NCI-H1105 treated with DMSO at 0.1 percent for 48 hours (cell line): ENCODE measurements at places on chromosomes 16 and 17.

DNA sequence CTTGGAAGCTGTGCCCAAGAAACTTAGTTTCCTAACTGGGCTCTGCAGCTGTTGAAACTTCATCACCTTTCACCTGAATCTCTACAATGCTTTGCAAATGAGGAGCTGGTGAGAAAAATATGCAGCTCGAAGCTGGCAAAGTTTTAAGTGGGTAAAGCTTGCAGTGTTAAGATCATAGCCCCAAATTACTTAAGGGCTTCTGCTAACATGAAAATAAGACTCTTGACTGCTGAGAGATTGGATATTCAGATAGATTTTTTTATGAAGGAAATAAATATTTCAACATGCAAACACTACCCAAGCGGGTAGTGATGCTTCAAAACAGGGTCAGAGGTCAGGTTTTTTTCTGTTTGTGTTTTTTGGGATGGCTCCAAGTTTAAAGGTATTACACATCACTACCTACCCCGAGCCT, 278.7 kb downstream of the FTO start:
- DNase-seq, result no peak

DNA sequence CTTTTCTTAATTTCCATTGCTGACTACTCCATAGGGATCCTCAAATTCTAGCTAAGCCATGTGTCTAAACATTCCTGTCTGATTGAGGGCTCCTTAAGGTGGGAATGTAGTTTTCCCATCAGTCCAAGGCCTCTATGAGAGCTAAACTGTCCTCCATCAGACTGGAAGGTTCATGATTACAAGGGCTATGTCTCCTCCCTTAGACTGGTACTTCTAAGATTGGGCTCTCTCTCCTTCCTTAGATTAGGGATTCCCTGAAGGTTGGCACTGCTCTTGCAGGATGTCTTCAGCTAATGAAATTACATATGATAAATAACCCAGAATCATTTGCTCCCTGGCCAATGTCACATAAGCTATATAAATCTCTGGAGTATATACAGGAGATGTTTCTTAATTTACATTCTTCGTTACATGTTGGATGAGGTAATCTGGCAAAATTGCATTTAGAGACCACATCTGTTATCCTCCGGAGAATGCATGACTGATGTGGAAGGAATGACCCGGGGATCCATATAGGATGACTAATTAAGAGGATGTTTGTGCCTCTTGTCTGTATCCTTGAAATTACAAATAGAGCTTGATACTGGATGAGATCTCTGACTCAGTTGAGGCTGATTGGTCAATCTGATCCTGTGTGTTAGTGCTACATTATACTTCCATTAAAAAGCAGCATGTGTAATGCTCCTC, 14.2 kb downstream of the B4GALNT2 start:
- no peak for DNase-seq

DNA sequence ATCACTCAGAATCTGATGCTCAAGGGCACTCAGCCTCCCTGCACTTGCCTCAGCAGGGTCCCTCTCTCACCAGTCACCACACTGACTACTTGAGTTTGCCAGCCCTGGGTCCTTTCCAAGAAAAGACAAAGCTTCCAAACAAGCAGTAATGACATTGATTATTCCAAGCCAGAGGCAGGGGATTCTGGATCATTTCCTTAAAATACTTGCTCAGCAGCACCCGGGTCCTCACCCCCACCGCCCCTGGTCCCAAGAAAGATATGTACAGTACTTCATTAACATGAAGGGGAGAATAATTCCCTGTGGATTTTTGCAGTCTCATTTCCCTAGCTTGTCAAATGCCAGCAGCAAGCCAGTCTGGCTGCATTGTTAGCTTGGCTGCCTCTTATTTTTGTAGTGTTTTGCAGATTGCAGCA, 83.2 kb upstream of the GNAO1 start:
- DNase-seq, result peak; percentile 91

DNA sequence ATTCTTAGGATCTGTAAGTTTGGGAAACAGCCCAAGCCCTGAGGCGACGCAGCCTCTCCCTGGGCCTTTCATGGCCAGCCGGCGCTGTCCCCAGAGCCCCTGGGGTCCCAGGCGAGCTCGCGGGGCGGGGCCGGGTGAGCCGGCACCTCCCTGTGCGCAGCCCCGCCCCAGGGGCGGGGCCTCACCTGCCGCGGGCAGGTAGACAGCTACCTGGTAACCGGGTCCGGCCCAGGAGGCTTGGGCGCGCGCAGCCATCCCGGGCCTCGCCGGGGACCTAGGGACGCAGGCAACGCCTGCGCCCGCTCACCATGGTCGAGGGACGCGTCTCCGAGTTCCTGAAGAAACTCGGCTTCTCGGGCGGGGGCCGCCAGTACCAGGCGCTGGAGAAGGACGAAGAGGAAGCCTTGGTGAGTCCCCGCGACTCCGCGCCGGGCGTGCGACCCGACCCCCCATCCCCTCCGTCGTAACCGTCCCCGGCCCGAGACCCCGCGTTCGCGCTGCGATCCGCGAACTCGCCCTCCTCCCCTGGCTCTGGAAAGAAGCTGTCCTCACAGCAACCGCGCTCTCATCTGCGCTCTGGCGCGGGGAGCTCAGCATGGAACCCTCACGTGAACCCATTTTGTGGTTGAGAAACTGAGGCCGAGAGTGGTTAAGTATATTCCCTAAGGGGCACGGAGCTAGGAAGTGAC, at the start of gene ATP2C2:
TSS of gene ATP2C2 (plus strand) at position 231 of the 689 bp plus-strand sequence. CDS start at position 309, 78 bp downstream.
- DNase-seq, result peak; percentile 27

DNA sequence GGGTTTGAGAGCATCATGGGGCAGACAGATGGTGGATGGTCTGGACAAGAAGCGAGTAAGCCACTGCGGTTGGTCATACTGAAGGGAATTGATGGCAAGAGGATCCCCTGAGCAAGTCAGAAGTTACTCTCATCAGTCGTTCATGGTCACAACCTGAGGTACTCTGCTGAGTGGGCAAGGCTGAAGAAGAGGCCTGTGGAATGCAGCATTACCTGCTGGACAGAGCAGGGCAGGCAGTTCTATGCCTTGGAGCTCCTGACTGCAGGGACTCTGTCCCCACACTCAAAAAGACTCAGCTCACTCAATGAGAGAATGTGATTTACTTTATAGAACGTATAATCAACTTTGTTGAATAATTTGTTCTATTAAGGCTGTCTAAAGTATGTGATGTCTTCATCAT, 28.3 kb downstream of the ALDH3A2 start:
- DNase-seq, result no peak

GRCh38 chr16:14109782-14110727, 38.9 kb downstream of the MRTFB start:
- DNase-seq, result no peak

DNA sequence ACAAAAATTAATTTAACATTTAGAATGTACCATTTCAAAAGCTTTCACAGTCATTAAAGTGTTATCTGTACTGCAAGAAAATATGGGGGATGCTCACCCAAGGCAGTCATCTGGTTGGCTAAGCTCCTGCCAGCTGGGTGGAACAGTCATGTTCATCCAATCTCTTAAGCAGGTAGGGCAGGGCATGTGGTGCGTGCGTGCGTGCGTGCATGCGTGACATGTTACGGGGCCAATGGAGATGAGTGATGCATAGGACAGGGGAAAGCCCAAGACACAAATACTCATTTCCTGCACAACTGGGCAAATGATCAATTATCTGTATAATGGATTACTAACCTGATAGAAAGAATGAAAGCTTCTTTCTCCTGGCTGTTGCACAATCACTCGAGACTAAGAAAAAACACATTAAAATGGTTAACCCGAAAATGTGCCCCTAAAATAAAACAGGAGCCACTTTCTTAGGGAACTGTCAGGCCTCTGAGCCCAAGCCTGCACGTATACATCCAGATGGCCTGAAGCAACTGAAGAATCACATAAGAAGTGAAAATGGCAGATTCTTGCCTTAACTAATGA, 104.4 kb downstream of the MYO1D start:
- DNase-seq, result no peak

- DNase-seq, result no peak
Observed at GRCh38 chr17:47801906-47802305, 19.7 kb downstream of the OSBPL7 start.

DNA sequence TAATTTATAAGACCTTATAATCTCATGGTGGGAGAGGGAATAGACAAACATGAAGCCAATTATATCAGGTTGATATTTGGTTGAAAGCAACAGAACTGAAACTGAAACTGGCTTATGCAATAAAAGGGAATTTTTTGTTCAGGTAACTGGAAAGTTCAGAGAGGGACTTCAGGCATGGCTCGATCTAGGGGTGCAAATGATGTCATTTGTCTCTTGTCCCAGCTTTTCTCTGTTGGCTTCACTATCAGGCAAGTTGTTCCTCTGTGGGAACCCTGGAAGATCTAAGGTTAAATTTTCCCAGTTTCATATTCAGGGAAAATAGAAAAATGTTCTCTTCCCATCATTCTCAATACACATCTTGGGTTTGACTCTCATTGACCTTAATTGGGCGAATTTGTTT, 59.8 kb downstream of the OTOA start:
- DNase-seq, result no peak

DNA sequence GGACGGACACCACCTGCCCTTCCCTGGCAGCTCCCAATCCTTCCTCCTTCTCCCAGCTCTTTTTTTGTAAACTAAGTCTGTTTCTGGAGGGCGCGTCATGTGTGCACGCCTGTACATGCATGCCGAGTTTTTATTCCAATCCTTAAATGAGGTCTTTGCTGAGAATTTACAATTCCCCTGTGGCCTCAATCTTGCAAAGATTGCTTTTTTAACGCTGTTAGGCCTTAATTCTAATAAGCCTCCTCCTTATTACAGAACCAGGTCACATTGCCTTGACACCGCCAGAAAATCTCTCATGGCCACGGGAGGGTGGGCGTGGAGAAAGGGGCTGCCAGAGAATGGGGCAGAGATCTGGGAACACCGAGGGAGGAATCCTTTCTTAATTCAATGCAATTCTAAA, 17.6 kb downstream of the RBFOX3 start:
- DNase-seq, result no peak

- DNase-seq, result no peak
Observed at GRCh38 chr16:51134269-51134812, 16.7 kb downstream of the SALL1 start.

- DNase-seq, result no peak
Observed at GRCh38 chr16:57125969-57126368, 33.6 kb downstream of the CPNE2 start.

GRCh38 chr17:65696739-65697394, 135.4 kb upstream of the AXIN2 start:
- DNase-seq, result peak; percentile 33

DNA sequence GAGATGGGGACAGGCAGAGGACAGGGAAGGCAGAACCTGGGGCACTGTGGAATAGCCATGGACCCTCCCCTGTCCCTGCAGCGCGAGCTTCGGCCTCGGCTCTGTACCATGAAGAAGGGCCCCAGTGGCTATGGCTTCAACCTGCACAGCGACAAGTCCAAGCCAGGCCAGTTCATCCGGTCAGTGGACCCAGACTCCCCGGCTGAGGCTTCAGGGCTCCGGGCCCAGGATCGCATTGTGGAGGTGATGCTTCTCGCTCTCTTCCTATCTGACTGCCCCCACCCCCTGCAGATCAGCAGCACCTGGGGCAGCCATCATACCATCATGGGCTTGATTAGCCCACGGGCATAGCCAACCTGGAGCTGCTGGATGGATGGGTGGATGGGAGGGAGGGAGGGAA, 13.5 kb downstream of the NHERF1 start:
- DNase-seq, result no peak

DNA sequence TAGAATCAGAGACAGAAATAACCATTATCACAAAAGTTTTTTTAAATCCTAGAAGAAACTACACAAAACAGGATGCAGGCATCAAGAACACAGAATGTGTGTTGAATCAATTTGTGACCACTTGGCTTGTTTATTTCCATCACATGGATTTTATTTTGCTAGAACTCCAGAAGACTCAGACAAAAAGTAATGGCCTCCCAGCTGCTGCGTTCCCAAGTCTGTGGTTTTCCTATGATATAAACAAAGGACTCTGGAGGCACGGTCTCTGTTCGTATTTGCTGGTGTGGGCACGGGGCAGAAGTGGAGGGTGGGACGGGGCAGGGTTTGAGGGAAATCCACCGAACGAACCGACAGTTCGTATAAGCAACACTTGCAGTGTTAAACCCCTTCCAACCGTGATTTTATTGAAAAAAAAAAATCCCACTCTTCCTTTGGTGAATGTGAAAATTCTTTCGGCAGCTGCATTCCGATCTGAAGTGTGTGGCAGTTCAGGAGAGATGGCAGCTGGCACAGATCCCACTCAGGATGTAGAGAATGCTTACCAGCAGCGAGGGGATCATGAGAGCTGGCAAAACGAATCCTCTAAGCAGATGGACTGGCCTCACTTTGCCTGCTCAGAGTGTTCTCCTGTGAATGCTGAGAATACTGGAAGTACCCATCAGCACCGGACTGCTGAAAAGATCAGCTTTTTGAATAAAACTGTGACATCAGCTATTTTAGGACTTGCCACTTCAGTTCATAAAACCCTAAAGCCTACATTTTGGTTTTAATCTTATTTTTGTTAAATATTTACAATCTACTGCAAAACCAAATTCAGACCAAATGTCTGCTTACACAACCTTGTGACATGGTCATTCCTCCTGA, 165.2 kb downstream of the VPS53 start:
- peak; percentile 8 for DNase-seq

GRCh38 chr17:57465610-57466009, 209.3 kb downstream of the MSI2 start:
- no peak for DNase-seq

DNA sequence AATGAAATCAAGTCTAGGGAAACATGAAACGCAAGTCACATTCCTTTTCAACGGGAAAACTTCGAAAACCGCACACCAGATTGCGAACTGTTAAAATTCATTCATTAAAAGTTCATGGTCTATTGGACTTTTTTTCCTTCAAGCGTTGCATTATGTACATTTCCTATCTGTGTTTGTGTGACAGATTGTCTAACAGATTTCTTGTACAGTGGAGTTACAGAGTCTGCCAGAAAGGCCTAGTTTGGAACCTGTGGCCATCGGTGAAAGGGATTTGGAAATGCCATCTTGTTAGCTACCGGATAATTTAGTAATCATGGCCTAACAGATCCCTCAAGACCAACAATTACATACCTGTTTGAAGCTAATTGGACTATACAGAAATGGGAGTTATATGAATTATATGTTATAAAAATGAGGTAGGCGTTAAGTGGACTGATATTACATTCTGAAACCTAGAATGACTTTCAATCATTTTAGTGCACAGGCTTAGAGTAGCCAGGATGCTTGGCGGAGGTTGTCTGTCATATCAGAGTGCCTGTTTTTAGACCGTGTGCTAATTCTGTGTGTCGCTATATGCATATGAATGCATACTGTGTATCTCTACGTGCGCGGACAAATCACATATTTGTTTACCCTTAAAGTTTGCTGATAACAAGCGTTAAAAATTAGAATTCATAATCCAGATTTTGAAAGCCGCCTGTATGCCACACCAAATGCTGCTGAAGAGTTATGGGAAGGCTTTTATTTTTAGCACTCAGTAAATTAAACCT, 885.4 kb upstream of the RBFOX1 start:
- DNase-seq, result no peak

GRCh38 chr17:49508866-49509587, 13.9 kb downstream of the NGFR start:
- no peak for DNase-seq

DNA sequence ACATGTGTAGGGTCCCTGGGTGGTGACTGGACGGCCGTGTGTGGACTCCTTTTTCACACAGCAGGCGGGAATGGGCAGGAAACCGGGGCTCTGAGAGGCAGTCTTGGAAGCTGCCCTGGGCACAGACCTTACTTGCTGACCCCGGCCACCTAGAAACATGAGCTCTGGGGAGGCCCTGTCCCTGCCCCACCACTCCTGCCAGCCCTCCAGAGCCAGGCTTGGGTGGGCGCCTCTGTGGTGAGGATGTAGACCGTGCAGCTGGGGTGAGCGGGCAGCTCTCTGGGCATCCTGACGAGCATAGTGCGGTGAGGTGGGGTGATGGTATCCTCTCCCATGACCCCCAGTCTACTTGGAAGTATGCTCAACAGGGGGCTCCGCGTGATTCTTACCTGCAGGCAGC, 121.3 kb downstream of the RAB11FIP4 start:
- DNase-seq, result no peak
